ENCODE measurements at places on chromosomes 5 and 9.

DNA sequence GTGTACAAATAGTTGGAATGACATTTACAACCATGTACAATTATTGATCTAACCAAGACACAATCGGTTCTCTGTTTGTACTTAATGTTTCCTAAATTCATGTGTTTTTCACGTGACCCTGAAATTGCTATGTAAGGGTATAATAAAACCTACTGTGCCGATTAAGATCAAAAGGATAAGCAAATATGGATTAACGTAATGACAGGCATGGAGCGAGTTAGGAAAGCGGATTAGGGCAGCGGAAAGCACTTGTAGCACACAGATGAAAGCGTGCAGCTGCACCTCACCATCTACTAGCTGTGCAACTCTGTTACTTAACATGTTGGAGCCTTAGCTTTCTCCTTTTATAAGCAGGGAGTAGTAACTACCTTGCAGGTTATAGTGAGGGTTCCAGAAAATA lies 38.3 kb upstream of the ZFYVE16 start:
- no peak for DNase-seq

- DNase-seq, result no peak
Observed at GRCh38 chr9:107299437-107299836, 16.4 kb downstream of the RAD23B start.

GRCh38 chr5:158305861-158306260 lies 446.9 kb upstream of the CLINT1 start:
- no peak for DNase-seq

- no peak for DNase-seq
Observed at GRCh38 chr5:17991775-17992174, 357.5 kb downstream of the TAF11L14 start.

- DNase-seq, result no peak
Observed at GRCh38 chr5:135977375-135977928, 22.7 kb upstream of the LECT2 start.

- no peak for DNase-seq
Observed at GRCh38 chr9:101226803-101227202, 158.0 kb downstream of the BAAT start.

GRCh38 chr9:123416176-123416575 lies 60.2 kb downstream of the CRB2 start:
- no peak for DNase-seq

- no peak for DNase-seq
Observed at GRCh38 chr9:108784998-108785397, 70.8 kb downstream of the ACTL7B start.

- DNase-seq, result no peak
Observed at GRCh38 chr9:19988281-19988680, 199.4 kb upstream of the SLC24A2 start.

DNA sequence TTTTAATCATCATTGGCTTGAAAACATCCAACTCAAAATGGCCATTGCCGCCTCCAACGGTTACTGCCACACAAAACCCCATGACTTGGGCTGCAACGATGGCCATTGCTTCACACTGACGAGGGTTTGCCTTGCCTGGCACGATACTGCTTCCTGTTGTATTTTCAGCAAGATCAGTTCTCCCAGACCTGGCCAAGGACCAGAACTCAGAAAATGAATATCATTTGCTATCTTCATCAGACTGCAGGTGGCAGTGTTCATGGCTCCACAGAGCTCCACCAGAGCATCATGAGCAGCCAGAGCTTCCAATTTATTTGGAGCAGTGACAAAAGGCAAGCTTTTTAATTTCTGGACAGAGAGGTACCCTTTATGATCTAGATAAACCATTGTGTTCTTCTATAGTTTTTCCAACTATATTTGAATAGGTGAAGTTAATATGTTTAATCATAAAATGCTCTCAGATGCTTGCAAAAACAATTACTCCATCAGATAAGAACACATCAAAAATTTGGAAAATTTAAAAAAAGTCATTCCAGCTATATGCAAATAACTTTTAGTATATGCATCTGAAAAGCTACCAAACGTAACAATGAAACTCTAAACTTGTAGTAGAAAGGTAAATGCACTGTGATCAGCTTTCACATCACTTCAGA lies 10.4 kb downstream of the AMACR start:
- peak; percentile 34 for DNase-seq

DNA sequence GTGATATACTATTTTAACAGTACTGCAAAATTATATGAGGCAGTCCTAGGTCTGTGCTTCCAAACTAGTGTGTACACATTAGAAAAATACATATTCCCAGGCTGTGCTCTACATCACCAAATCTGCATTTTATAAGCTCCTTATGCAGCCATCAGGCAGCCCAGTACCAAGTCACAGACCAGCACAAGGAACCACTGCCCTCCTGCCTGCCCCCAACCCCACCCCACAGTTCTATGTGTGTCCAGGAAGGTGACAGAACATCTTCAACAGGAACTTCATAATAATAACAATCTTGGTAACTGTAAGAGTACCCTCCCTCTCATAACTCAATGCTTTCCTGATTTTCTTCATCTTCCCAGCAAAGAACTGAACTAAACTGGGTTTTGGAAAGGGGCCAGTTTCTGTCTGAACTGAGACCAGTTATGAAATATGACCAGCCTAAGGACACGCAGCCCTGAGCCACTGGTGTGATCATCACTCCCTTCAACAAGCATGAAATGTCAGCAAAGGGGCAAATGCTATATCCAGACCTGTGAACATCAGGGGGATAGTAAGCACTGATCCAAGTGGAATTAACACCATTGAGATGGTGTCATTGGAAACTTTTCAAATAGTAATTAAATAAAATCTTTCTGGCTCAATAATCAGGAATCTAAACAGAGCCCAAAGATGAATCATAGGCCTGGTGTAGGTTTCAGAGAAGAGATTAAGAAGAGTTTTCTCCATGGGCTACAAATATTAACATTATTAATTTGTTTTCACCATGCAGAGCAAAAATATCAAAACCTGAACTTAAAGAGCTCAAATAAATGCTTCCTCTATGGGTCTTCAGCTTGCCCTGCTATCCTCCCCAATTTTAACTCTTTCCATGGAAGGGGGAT lies 82.1 kb downstream of the DPYSL3 start:
- DNase-seq, result no peak

GRCh38 chr5:74199005-74199404 lies 441.5 kb downstream of the ENC1 start:
- no peak for DNase-seq

GRCh38 chr9:133653638-133654037 lies 17.5 kb downstream of the DBH start:
- DNase-seq, result no peak

DNA sequence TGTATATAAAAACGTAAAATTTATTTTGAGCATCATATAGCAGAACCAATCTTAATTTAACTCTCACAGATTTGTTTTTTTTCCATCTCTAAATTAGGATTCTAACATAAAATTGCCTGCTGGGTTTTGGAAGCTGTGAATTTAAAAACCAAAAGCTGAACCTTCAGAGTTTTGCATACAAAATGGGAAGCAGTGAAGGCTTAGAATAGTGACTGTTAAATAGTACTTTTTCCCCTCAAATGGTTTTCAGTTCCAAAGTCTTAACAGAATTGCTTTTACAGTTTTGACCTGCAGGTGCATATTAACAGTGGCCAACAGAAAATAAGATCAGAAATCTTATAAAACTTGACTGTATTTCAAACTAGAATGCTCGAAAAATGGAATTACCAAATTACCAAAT lies 55.1 kb upstream of the LVRN start:
- DNase-seq, result no peak

GRCh38 chr5:67092535-67092934 lies 104.1 kb downstream of the CD180 start:
- DNase-seq, result no peak

GRCh38 chr9:801399-802071 lies 40.0 kb upstream of the DMRT1 start:
- peak; percentile 12 for DNase-seq

GRCh38 chr5:83162601-83163000 lies 85.3 kb downstream of the XRCC4 start:
- DNase-seq, result no peak

DNA sequence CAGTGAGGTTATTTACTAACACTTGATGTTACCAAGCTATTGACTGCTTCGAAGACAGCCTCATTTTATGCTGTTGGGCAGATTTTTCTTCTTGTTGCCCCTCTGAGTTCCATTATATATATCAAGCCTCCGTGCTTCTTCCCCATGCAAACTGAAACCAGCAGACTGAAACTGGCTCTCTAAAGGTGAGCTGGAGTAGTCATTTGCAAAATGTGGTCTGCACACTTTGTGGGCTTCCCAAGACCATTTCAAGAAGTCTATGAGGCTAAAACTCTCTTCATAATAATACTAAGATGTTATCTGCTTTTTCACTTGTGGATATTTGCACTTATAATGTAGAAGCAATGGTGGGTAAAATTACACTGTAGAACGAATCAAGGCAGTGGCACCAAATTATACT lies 13.9 kb downstream of the SLC36A1 start:
- DNase-seq, result no peak

- no peak for DNase-seq
Observed at GRCh38 chr5:120402606-120403005, 61.5 kb upstream of the PRR16 start.

DNA sequence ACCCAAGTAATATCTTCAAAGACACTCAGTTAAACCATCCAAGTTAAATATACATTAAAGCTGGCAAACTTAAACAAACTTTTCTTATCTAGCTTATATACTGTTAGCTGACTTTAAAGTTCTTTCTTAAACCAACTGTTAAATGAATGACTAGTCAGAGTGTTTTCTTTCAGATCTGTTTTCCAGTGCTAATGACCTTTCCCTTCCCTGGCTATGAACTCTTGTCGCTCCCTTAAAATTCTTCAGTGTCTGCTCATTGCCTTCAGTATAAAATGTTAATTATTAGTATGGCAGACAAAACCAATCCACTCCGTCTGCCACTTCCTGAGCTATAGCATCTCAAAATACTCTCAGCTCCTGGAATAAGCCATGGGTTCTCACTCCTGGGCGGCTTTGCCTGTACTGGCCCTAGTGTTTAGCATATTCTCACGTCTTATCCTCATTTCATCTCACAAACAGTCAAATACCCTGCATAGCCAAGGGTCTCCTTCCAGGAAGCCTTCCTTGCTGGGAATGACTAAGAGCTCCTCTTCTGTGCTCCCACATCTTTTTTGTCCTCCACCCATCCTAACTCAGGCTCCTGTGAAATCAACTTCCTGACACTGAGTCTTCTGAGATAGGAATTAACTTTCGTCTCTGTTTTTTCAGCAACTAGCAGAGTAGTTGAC lies 87.7 kb downstream of the VCAN start:
- DNase-seq, result no peak

DNA sequence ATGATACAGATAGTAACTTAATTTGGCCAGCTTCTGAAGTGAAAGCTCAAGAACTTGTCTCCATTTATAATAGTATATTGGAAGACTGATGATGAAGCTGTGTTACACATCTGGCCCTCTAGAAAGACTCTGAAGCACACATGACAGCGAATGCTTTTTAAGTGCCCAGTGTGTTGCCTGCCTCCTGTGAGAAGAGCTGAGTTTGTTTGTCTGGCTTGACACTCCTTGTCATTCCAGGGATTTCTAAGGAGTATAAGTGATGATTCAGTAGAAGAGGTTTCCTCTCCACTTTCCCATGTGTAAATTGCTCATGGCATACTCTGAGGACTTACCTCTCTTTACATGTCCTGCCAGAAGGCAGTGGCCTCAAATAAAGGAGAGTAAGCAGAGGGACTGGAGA lies 30.4 kb upstream of the LRRTM2 start:
- DNase-seq, result no peak

DNA sequence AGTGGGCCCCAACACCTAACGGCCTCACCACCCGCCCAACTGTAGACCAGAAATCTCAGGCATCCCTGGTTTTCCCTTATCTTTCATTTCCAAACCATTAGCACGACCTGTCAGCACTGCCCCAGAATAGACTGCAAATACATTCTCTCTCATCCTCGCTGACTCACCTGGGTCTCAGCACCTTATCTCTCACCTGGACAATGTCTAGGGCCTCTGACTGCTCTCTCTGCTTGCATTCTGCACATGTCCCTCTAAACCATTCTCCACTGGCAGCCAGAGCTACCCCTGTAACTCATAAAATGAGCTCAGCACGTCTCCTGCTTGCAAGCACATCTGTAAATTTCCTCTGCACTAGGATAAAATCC lies 12.7 kb downstream of the CKMT2 start:
- DNase-seq, result no peak

DNA sequence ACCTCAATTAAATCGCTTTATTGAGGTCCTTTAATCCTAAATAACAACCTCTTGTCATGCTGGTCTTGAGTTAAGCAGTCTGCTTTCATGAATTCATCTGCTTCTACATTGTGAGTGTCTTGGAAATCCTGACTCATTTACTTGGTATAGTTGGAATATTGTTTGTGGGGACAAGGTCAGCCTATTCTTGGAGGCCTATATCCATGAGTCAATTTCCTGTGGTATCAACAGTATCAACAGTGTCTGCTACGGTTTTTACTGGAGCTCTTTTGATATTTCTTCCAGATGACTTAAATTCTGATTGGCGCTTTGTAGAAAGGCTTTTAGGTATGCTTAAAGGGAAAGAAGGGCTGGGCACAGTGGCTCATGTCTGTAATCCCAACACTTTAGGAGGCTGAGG lies 71.2 kb upstream of the PARP8 start:
- no peak for DNase-seq

DNA sequence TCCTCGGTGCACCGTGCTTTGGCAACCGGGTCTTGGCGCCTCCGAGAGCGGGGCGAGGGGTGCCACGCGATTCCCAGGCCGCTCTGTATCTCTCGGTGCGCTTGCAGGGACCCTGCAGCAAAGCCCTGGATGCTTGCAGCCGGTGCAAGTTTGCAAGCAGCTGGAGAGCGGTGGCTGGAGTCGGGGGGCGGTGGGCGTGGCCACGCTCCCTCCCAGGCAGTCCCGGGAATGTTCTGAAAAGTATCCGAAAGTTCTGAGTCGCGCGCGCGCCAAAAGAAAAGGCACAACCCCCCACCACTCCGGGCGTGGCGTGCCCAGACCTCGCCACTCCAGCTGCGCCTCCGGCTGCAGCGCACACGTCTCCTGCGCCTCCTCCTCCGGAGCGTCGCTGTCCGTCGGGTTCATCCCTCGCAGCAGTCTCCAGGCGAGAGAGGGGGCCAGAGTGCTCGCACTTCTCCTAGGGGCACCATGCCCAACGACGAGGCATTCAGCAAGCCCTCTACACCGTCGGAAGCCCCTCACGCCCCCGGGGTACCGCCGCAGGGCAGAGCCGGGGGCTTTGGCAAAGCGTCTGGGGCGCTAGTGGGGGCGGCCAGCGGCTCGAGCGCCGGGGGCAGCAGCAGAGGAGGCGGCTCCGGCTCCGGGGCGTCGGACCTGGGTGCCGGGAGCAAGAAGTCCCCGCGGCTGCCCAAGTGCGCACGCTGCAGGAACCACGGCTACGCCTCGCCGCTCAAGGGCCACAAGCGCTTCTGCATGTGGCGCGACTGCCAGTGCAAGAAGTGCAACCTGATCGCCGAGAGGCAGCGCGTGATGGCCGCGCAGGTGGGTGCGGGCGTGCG lies at the start of gene DMRT1:
TSS of gene DMRT1 (plus strand) at position 327 of the 839 bp plus-strand sequence. CDS start at position 469, 142 bp downstream.
- DNase-seq, result no peak

GRCh38 chr5:106307265-106307664 lies 1363.5 kb downstream of the EFNA5 start:
- no peak for DNase-seq

DNA sequence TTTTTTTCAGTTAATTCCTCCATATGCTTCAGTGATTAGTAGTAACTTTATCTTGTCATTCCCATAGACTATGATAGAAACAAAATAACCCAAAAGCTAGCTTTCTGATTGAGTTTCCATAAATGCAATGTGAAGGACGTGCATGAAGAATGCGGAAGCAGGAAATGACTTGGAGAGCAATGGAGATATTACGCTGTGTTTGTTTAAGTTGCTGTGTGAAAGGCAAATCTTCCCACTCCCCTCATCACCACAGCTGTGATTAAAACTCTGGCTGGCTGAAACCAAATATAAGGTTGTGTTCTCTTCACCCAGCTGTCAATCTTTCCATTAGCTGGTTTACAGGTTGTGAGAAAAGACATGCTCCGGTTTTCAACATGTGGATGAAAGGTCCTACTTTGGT lies 83.9 kb downstream of the NR2F1-AS1 start:
- DNase-seq, result no peak

Measured in T1000 (cell line).